ENCODE measurements at places on chromosomes 12 and 14.

- DNase-seq: no peak
Observed at GRCh38 chr12:64098709-64099354, 123.3 kb downstream of the KICS2 start.

- DNase-seq: no peak
Observed at GRCh38 chr12:4156317-4156716, 117.2 kb upstream of the CCND2 start.

DNA sequence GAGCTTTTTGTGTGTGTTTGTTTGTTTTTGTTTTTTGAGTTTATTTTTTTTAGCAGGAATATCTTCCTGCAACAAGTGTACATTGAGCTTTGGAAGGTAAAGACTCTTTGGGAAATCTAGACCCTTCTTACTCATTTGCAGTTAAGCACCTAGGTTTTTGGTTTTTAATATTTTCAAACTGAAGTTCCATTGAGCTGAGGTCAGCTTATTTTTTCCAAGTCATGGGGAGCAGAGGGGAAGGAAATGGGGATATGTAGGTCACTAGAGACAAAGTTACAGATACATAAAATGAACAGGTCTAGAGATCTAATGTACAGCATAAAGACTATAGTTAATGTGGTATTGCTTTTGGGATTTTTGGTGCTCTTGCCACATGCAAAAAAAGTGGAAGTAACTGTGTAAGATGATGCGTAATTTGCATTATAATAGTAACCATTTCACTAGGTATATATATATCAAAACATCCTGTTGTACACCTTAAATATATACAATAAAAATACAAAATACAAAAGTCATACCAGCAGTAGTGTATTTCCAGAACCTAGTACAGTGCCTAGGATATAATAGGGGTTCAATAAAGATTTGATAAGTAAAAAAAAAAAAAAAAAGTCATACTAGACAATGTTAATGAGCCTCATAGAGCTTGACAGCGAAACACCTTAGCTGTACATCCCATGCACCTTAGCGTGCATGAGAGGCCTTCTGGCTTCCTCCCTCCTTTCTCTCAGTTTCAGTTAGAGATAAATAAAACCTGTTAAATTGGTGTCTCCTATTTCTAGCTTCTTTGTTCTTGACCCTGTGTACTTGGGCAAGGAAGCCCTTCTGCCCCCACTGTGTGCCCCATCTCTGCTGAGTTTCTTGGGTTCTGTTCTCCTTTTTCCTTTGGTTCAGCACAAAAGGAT lies 22.7 kb downstream of the CGRRF1 start:
- no peak for DNase-seq

- no peak for DNase-seq
Observed at GRCh38 chr12:119684711-119685369, 16.9 kb downstream of the PRKAB1 start.

- no peak for DNase-seq
Observed at GRCh38 chr12:29578731-29579130, 81.2 kb upstream of the OVCH1 start.

DNA sequence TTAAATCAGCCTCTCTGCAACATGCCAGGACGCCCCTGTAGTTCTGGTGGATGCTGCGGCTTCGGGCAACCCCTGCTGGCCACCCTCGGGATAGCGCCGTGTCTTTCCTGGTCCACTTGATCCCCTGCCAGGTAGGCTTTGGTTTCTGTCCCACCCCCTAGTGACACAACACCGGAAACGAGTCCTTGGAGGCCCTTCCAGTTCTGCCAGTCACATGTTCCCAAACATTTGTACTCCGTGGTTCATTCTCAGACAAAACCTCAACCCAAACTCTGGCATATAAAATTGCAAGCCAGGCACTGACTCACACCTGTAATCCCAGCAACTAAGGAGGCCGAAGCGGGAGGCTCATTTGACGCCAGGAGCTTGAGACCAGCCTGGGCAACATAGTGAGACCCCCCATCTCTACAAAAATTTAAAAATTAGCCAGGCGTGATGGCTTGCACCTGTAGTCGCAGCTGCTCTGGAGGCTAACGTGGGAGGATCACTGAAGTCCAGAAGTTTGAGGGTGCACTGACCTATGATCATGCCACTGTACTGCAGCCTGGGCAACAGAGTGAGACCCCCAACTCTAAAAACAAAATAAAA lies 37.0 kb downstream of the RASAL1 start:
- DNase-seq: peak; percentile 71

DNA sequence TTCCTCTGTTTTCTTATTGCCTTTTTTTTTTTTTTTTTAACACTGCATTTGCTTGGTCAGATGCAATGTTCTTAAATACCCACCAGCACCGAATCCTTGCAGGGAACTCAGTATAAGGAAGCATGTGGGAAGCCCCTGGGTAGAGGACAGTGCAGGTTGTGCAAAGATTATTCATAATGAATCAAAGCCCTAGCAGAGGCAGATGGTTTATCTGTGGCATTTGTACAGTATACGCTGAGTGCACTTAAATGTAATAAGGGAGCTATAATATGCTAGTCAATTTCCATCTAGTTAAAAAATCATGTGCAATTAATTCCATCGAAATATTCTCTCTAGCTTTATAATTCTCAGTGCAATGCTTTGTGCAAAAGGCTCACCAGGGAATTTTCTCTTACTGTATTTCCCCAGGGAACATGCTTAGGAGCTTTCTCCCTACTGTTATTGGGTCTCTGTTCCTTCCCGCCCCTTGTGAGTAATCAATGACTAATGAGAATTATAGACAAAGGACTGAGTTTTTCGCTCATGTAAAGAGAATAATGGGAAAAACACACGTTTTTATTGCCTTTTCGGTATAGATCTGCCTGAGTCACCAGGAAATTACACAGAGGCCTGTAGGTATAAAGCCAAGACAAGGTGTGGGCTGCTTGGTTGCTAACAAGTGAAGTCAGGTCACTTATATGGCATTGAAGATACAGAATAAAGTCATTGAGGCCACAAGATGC lies 1214.3 kb upstream of the TMEM132C start:
- DNase-seq: no peak

DNA sequence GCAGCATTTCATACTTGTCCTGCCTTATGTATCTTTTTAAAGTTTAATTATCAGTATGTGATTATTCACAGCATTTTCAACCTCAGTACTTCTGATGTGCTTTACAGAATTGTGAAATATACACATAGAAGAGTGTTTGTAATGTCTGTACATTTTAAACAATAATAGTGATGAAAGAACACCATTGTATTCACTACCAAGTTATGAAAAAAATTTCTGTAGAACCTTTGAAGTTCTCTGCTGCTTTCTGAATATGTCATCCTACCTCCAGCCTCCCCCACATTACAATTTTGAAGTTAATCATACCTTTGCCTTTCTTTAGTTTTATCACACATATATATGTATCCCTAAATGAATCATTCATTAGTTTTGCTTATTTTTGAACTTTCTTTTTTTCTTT lies 24.8 kb downstream of the FRMD6 start:
- DNase-seq: no peak

DNA sequence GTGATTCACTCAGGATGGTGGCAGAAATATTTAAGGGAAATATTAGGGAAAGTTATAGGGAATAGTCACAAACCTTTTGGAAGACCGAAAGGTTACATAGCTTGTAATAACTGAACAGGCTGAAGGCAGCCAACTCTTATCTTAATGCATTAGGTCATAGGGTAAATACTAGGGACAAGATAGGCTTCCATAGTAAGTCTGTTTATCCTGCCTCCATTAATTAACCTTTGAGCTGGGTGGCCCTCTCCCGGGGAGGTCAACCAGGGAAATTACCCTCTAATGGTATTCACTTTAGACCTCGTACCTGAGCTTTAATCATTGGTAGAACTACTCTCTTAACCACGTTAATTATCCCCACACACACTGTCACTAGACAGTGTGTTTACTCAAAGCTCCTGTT lies 981.8 kb downstream of the SLC16A7 start:
- DNase-seq: no peak

DNA sequence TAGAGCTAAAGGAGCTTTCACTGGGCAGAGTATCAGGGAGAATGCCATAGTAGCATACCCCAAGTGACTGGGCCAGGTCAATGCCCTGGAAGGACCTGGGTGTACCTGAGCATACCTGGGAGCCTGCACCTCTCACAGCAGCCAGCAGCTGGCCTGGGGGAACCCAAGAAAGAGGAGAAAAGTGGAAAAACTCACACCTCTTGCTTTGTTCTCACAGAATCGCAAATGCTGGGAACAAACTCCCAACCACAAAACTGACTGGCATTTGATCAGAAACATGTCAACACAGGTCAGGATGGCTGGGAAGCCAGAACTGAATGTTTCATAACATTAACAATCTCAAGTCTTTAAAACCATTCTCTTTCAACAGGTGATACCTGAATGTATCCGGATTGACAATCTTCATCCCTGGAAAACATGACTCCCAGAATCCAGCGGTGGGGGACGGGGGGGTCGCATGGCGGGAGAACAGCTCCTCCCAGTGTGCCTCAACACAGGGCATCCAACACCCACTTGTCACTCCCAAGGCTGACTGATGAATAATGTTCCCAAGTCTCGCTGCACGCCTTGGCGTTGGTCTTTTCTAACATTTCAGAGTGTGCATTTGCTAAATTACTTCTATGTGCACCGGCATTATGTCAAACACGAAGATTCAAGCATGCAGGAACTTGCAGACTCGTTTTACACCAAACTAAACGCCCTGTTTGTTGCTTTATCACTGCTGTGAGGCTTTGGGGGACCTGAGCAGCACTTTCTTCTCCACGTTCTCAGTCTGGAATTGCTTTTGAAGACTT lies 7.9 kb downstream of the FOXN3 start:
- DNase-seq: no peak

DNA sequence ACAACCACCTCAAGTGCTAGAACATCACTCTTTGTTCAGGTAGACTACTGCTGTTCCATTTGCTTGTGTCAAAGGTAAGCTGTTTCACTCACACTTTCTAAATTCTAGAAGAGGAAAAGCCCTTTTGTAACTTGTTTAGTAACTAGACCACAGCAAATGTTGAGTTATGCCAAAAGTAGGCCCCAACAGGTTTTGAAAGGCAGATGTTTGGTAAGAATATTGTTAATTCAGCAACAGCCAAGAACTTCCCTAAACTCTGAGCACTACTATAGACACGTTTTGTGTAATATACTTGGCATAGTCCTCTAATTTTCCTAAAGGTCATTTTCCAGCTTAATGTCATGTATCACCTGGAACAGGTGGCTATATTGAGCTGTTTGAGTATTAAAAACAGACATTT lies 79.0 kb downstream of the DCAF5 start:
- DNase-seq: no peak

GRCh38 chr12:132484891-132485441 lies 5.0 kb upstream of the FBRSL1 start:
- no peak for DNase-seq

- DNase-seq: no peak
Observed at GRCh38 chr14:87005280-87005679, 987.7 kb downstream of the GALC start.

DNA sequence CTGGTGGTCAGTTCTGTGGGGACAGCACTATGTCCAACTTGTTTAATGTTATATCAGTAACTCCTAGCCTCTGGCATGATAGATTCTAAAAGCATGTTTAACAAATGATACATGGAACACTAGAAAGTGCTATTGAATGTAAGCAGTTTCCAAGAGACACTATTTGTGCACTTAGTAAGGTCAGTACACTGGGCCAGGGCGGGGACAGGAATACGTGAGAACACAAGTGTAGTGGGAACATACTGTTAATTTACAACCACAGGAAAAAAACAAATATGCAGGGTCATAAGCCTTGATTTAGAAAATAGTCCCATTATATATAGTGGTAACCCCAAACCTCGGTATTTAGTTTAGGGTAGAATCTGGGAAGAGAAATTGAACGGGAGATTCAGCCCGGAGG lies 88.9 kb upstream of the SLC38A2 start:
- no peak for DNase-seq

DNA sequence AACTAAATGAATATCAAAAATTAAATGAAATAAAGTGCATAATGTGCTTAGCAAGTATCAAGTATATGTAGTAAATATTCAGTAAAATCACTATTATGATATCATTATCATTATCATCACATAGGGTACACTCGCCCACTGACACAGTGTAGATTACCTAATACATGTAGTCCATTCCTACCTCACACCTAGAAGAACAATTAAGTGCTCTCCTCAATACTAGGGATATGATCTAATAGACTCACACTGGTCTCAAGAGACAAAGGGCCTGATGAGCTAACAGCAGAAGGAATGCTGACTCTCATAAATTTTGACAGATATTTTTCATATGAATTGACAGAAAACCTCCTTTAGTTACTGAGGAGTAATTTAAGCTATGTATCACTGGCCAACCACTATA lies 29.1 kb downstream of the FSCB start:
- no peak for DNase-seq

DNA sequence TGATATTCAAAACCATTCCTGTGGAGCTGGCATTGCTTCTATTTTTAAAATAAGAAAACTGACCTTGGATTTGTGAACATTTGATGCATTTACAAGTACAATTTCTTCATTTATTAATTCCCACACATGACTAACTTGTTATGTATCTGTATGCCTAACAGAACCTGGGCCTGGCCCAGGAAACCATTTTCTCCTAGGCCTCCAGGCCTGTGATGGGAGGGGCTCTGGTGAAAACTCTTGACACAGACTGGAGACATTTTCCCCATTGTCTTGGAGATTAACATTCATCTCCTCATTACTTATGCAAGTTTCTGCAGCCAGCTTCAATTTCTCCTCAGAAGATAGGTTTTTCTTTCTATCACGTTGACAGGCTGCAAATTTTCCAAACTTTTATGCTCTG lies 42.0 kb downstream of the GLIPR1L2 start:
- DNase-seq: no peak

DNA sequence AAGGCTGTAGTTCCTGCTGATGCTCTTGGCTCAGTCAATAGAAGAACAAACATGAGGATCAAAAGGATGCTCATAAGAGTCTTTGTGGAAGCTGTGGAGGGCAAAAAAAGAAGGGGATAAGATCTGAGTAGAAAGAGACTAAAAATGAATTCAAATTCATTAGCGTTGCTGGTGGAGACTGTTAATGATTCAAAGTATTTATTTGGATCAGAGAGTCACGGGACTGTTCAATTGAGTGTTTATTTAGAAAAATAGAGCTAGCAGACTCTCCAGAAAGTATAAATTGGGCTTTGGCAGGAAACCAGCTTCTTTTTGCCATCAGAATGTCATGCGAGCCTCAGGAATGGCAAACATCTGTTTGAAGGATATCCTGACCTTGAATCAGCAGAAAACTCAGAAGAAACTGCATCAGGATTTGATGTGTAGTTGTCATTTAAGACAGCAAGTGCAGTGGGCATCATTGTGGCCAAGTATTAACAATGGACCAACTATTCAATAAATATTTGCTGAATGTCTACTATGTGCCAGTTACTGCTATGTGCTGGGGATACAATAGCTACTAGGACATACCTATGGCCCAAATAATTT lies 126.4 kb downstream of the TBC1D30 start:
- no peak for DNase-seq

DNA sequence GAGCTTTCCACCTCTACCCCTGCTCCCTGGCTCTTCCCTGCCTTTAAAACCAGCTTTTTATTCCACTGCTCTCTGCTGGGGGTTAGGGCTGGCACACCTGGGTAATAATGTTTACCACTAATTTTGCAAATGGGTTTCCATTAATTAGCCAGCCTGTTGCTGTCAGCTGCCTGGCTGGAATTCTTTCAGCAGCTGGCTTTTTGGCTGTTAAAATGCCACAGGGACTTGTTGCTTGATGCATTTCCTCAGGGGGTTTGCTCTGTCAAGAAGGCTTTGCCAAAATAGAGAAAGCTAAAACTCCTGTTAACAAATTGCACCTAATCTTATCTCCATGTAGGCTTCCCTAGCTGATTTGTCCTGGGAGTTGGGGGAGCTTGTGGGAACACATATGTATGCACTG lies 51.8 kb upstream of the PSMC1 start:
- no peak for DNase-seq
